Stimulated activated CD4-positive, alpha-beta T cell treated with anti-CD3 and anti-CD28 coated beads, Interleukin-12 subunit alpha, Interleukin-12 subunit beta, amount 100 ng/mL, for 4 hours (primary cell): ENCODE measurements at places on chromosomes 4 and X.

- no peak for DNase-seq
Observed at GRCh38 chrX:91079342-91080114, 355.1 kb upstream of the PABPC5 start.

- DNase-seq, result no peak
Observed at GRCh38 chrX:71095981-71096759, 519 bp downstream of the FOXO4 start.

GRCh38 chr4:186061921-186062320 lies 7.0 kb upstream of the TLR3 start:
- DNase-seq, result no peak

DNA sequence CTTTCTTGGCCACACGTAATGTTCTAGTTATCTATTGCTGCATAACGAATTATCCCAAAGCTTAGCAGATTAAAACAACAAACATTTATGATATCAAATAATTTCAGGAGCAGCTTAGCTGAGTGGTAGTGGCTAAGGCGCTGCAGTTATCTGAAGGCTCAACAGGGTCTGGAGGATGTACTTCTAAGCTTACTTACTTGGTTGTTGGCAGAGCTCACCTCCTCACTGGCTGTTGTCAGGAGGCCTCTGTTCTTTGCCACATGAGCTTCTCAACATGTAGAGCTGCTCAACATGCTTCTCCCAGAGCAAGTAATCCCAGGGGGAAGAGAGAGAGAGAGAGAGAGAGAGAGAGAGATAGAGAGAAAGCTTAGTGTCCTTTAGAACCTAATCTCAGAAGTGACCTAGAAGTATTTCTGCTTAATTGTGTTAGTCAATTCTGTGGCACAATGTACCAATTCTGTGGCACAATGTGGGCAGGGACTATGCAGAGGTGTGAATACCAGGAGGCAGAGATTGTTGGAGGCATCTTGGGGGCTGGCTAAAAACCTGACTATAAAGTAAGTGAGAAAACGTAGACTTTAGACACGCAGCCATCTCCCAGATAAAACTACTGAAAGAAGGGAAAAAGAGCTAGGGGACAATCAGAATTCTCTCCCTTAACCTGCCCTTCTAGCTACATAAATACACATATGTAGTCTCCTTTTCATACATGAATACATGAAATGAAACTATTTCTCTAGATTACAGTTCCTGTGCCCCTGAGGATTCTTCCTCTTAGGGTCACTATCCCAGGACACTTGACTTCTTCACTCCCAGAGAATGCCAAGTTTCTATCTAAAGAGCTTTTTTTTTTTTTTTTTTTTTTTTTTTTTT lies 40.2 kb downstream of the HOPX start:
- no peak for DNase-seq

DNA sequence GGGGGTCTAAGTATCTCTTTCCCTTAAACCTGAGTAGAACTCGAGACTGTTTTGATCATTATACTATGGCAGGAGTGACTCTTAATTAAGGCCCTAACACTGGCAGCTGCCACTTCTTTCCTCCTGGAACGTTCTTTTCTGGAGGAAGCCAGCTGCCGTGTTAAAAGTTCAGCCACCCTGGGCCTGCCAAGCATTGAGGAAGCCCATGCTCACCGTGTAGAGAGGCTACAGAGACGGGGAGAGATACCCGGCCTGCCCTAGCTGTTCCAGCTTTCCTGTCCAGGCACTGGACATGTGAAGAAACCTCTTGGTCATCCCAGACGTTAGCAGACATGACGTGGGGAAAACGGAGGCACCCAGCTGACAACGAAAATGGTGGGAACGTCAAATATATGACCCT lies 274.1 kb downstream of the ARHGAP10 start:
- no peak for DNase-seq

- no peak for DNase-seq
Observed at GRCh38 chr4:124483048-124483906, 229.3 kb downstream of the ANKRD50 start.

GRCh38 chr4:154332681-154333421 lies 158.7 kb downstream of the DCHS2 start:
- DNase-seq, result peak; percentile 36

DNA sequence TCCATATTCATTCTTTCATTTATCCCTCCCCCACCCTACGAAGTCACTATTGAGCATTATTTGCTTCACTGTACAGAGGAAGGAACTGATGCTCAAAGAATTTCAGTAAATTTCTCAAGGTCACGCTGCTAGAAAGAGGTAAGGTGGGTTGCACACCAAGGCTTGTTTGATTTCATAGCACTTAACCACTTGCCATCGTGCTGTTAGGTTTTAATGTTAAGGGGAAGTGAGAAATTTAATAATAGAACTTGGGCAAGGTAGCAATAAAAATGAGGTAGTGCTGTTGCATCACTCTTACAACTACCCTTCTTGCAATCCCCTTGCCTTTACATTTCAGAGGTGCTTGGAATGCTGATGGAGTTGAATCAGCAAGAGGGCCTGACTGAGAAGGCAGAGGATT lies 343.1 kb downstream of the MID1IP1 start:
- no peak for DNase-seq

GRCh38 chrX:64350047-64350446 lies 45.2 kb downstream of the MTMR8 start:
- no peak for DNase-seq

- DNase-seq, result peak; percentile 32
Observed at GRCh38 chrX:154374313-154375155, at the start of gene FLNA. TSS of gene FLNA (minus strand) at chrX:154374634. CDS start at chrX:154371245, 3,389 bp downstream.

DNA sequence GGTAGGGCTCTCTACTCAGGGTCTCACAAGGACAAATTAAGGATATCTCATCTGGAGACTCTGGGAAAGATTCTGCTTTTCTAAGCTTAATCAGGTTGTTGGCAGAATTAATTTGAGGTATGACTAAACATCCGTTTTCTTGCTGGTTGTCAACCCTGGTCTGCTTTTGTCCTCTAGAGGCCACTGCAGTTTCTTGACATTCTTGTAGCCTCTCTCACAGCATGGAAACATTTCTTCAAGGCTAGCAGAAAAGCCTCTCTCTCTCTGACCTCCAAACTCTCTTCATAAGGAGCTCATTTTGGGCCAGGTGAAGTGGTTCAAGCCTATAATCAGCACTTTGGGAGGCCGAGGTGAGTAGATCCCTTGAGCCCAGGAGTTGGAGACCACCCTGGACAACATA lies 749.5 kb upstream of the PCDH7 start:
- DNase-seq, result no peak

DNA sequence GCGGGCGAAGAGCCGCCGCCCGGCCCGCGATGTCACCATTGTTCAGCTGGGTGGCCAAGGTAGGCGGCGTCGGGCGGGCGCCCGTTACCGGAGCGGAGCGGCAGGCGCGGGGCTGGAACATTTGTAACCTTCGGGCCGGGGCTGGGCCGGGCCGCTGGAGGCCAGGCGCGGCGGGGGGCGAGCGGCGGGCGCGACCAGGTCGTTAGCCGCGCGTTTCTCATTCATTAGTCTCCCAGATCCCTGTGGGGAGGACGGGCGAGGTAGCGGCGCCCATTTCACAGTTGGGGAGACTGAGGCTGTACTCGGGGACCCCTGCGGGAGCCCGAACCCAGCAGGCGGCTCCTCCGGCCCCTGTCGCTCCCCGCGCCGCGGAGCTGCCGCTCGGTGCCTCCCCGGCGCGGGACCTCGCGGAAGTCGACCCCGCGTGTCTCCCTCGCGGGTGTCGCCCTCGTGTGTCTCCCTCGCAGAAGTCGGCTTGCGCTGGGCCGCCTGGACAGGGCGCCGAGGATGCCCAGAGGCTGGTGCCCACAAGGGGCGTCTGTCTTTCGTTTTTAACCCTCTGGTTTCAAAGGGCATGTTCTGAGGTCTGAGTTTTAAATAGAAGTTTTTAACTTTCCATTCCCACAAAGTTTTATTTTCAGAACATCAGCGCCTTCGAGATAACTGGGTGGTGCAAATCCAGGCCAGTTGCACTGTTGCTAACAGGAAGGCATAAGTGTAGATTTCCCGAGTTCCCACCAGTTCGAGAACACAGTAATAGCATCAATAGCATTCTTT lies 17.5 kb downstream of the PTTG2 start:
- DNase-seq, result peak; percentile 64

- no peak for DNase-seq
Observed at GRCh38 chr4:72084587-72085011, 52.8 kb downstream of the NPFFR2 start.

DNA sequence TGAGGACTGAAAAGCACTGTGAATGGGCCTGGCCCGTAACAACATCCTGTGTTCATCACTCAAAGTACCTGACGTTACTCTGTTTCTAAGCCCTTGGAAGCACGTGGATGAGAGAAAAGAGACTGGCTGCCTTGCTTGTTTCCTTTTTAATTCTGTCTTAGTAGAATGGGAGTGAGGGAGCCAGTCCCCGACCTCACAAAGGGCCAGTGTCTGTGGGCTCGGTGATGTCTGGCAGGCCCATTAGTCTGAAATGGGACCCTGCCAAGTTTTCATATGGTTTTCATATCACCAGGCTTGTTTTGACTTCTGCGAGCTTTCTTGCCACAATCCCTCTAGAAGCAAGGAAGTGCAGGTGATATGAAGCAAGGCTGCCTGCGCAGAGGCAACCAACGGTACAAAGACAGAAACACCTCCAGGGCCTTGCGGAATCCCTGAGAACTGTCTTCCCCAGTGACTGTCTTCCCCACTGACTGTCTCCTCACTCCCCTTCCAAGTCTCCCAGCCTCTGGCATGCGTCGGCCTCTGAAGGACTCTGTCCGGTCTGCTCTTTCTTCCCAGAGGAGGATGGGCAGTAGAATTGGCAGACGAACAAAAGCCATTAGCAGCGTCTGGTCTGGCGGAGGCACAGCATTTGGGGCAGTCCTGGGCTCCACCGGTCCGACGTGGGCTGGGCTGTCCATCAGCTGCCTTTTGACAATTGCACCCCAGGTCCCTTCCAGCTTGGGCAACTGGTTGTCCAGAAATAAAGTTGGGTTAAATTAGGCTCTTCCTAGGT lies 20.2 kb upstream of the RASL11B start:
- no peak for DNase-seq

- no peak for DNase-seq
Observed at GRCh38 chr4:16462656-16463055, 236.4 kb upstream of the TAPT1 start.

DNA sequence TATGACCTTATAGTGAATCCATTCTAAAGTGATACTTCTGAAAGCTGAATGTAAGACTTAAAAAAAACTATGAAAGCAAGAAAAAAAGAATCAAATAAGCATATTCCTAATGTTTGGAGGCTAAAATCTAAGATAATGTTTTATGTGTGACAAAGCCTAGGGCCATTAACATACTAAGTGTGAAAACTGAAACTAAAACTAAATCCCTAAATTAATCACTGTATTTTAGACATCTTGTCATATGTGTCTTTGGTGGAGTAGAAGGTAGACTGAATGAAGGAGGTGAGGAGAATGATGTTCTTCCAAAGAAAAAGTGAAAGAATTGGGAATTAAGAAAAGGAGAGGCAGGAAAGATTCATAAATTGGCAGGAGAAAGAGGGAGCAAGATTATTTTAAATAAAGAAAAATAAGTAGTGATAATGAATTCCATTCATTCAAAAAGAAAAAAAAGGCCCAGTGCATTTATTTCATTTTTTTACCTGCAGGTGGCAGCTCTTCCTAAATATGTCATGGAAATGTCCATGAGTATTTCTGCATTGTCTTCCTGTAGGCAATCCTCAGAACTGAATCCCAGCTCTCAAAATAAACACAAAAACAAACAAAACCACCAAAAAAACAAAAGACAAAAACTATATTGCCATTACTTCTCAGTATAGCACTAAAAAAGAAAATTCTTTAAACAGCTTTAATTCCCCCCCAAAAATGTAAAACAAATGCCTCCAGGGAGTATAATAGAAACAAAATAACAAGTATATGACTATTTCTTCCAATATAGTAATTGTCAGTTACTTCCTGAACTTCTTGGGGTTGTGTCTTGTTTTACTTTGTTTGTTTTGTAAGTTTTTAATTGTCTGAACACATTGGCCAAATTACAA lies 17.0 kb upstream of the AP1AR start:
- DNase-seq, result no peak

- DNase-seq, result no peak
Observed at GRCh38 chr4:139813881-139814280, 148.3 kb downstream of the MGST2 start.

- DNase-seq, result no peak
Observed at GRCh38 chrX:38166478-38167083, 54.1 kb downstream of the SRPX start.

DNA sequence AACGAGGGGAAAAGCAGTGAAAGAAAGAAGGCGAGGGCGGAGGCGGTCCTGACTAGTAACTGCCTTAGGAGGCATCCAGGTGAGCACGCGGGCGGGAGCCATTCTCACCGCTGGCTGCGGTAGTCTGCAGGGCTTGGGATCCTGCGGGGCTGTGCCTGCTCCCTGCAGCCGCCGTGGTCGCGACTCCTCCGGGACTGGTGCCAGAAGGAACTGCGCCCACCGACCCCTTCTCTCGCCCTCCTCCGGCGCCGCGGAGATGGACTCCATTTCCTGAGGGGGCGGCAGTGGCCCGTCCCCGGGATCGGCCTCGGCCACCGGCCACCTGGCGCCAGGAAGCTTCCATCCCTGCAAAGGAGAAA lies 543 bp downstream of the NFXL1 start:
- peak; percentile 37 for DNase-seq

DNA sequence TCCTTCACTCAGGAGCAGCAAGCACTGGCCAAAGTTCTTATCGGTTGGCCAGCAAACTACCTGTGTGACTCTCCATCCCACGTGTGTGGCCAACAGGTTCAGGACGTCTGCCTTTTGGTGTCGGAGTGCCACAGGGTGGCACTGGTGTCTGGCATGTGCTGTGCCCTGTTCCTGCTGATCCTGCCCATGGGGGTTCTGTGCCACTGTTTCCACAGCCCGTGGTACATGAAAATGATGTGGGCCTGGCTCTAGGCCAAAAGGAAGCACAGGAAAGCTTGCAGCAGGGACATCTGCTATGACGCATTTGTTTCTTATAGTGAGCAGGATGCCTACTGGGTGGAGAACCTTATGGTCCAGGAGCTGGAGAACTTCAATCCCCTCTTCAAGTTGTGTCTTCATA lies 4.6 kb upstream of the TLR2 start:
- no peak for DNase-seq

DNA sequence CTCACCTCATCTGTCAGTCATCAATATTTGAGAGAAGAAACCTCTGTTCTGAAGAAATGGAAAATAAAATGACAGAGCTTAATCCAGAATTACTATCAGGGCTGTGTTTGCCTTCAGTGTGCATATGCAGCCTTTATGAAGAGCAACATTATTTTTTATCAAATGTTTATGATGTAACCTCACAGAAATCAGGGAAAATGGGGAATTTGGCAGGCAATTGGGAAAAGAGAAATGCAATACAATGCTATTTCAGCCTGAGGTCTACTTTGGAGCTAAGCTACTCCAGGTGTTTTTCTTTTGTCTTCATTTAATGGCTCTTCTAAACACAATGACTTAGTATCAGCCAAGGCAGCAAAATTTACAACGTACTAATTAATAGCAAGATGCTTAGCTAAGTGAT lies 241.1 kb upstream of the TET2 start:
- no peak for DNase-seq

GRCh38 chrX:149022485-149022884 lies 482.6 kb downstream of the IDS start:
- DNase-seq, result no peak

- DNase-seq, result no peak
Observed at GRCh38 chr4:56613101-56613862, 67.8 kb downstream of the HOPX start.
